ENCODE measurements at places on chromosomes 13 and 19. TPM values are rescaled to one million over a fixed set of nuclear protein-coding genes. Genes with fewer than 3 reads are reported as not detected.
A peak's percentile ranks its signal among the peaks of the same experiment; 100 is the strongest.

ZGLP1 gene
- polyA plus RNA-seq: 44.0 TPM

SIGLEC5 gene
- 0.05 TPM for polyA plus RNA-seq

PSG7 gene
- not detected for polyA plus RNA-seq

RFXAP gene
- 4.1 TPM for polyA plus RNA-seq

- no peak for DNase-seq
Observed at GRCh38 chr13:25319771-25320170, 18.3 kb downstream of the NUP58 start.

- DNase-seq: peak; percentile 99
Observed at GRCh38 chr19:13162724-13163608, 12.8 kb downstream of the IER2 start.

DNA sequence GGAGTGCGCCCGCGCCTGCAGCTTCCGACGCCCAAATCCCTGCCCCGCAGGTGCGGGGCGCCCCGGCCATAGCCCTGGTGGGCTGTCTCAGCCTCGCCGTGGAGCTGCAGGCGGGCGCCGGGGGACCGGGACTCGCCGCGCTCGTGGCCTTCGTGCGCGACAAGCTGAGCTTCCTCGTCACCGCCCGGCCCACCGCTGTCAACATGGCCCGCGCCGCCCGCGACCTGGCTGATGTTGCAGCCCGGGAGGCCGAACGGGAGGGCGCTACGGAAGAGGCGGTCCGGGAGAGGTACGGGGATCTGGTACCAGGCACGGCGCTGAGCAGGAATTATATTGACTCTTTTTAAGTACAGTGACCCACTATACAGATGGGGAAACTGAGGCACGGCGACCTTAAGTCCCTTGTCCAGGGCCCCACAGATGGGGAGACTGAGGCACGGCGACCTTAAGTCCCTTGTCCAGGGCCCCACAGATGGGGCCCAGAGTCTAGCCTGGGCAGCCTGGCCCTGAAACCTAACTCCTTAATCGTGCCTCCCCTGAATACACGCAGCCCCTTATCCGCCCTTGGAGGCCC is 586 bp downstream of the MRI1 start:
- DNase-seq: peak; percentile 73
